Breast epithelium (tissue), 4 donors: ENCODE measurements at places on chromosomes 2 and 18. TPM values are rescaled to one million over a fixed set of nuclear protein-coding genes. Genes with fewer than 3 reads are reported as not detected.

DNA sequence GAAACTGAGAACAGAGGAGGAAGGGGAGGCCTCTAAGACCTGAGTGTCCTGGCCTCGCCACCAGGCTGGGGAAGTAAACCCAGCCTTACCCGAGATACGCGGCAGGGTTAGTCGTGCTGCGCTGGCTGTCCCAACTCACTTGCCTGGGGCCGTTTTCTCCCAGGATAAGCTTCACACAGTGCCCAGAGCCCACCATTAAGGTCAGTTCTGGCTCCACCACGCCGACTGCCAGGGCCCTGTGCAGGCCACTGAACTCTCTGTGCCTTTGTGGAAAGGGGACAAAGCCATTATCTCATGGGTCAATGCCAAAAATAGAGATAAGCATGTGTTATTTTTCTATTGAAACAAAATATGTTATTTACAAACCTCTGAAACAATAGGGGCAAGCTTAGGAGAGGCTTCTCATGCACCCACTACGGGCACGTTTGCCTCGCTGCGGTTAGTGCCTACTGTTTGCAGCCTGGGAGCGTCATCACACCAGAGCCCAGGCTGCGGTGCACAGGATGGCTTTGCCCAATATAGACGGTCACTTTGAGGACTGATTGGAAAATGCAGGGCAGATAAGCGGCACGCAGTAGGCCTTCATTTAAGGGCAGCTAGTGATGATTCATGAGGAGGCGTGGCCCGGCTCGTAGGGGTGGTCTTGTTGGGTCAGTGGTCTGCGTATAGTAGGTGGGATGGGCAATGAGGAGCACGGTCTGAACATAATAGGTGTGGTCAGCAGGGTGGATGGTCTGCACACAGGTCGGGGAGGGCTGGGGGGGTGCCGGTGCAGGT is 242.1 kb downstream of the GLI2 start:
- H3K27me3 ChIP-seq = no peaks in the 10 kb centered on the region
- H3K4me3 ChIP-seq = no peak overlapping the region
- H3K36me3 ChIP-seq = no peaks in the 10 kb centered on the region
- H3K4me1 ChIP-seq = no peaks in the 10 kb centered on the region
- H3K27ac ChIP-seq = no peak overlapping the region
- no peak for DNase-seq

DNA sequence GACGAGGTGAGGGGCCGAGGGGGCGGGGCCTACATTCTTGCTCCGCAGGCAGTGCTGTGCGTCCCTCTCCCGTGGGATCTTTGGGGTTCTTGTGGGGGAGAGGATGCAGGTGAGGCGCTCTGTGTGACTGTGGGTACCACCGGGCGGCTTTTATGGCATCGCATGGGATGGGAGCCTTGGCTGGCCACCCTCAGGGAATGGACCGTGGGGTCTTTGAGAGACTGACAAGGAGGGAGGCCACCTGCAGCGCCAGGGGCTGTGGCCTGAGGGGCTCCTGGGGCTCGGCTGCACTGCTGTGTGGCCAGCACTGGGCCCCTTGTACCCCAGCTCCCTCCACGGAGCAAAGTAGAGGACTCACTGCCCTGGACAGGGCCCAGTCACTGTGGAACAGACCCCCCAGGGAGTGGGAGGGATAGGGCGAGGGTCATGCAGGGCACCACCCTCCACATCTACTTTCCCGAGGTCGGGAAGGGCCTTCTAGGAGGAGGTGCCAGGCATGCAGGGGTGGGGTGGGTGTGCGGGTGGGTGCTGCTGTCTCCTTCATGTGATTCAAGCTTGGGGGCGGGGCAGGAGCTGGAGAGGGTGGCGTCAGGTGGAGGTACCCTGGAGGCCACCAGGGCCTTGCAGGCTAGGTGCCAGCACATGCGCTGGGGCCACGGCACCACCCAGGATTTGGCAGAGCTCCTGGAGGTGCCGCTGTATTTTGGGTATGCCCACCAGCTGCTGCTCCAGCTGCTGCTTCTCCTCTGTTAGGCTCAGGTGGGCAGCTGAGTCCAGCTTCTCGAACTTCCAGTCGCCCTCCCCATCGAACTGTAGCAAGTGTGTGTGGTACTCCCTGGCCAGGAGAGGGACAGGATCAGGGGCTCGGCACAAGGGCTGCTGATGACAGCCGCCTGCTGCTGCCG is 1072.4 kb downstream of the RPIA start:
- H3K4me3 ChIP-seq = no peak overlapping the region
- peak; percentile 49 for DNase-seq
- H3K4me1 ChIP-seq = no peaks in the 10 kb centered on the region
- peaks cover 8% of the 10 kb centered on the region for H3K27me3 ChIP-seq
- H3K27ac ChIP-seq = no peak overlapping the region

DNA sequence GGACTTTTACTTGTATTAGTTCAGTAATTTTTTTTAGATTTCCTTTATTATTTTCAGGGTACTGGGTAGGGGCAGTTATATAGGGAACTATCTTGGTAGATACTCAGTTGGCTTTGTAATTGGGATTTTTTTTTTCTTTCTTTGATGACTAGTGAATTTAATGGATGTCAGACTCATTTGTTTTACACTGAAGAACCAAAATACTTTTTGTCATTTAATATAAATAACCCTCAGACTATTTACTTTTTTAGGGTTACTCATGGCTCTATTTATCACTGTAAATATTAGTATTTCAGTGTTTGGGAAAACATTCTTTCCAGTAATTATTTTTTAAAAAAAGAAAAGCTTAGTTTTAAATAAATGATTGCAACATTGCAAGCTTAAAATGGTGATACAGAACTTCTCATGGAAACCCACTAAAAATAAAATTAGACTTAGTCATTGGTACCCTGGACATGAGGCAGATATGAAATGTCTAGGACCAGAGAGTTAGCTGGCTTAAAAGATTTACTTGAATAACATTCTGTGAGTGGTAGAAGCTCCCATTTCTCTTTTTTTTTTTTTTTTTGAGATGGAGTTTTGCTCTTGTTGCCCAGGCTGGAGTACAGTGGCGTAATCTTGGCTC is 74.4 kb upstream of the CYP20A1 start:
- H3K4me3 ChIP-seq = no peak overlapping the region
- no peaks in the 10 kb centered on the region for H3K36me3 ChIP-seq
- H3K4me1 ChIP-seq = no peaks in the 10 kb centered on the region
- no peak for DNase-seq

GRCh38 chr2:126227250-126227649 is 428.7 kb upstream of the GYPC start:
- H3K4me3 ChIP-seq = no peak overlapping the region
- no peak overlapping the region for H3K27ac ChIP-seq
- no peak for DNase-seq
- no peaks in the 10 kb centered on the region for H3K4me1 ChIP-seq
- H3K27me3 ChIP-seq = no peaks in the 10 kb centered on the region

GRCh38 chr2:237422309-237422708 is 8.3 kb upstream of the COL6A3 start:
- H3K4me1 ChIP-seq = no peaks in the 10 kb centered on the region
- H3K4me3 ChIP-seq = peak overlapping the region; percentile 49
- H3K27ac ChIP-seq = no peak overlapping the region
- no peak for DNase-seq
- no peaks in the 10 kb centered on the region for H3K27me3 ChIP-seq

Gene CSRNP3
- 2.0 TPM for total RNA-seq

DNA sequence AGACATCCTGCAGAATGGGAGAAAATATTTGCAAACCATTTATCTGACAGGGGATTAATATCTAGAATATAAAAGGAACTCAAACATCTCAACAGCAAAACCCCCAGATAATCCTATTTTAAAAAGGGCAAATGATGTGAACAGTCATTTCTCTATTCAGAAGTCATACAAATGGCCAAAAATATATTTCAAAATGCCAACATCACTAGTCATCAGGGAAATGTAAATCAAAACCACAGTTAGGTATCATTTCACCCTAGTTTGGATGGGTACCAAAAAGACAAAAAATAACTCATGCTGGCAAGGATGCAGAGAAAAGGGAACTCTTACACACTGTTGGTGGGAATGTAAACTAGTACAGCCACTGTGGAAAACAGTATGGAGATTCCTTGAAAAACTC is 70.0 kb downstream of the TBR1 start:
- no peak overlapping the region for H3K4me3 ChIP-seq
- H3K4me1 ChIP-seq = no peaks in the 10 kb centered on the region
- H3K36me3 ChIP-seq = no peaks in the 10 kb centered on the region
- DNase-seq = no peak
- no peak overlapping the region for H3K27ac ChIP-seq
- H3K27me3 ChIP-seq = no peaks in the 10 kb centered on the region

DNA sequence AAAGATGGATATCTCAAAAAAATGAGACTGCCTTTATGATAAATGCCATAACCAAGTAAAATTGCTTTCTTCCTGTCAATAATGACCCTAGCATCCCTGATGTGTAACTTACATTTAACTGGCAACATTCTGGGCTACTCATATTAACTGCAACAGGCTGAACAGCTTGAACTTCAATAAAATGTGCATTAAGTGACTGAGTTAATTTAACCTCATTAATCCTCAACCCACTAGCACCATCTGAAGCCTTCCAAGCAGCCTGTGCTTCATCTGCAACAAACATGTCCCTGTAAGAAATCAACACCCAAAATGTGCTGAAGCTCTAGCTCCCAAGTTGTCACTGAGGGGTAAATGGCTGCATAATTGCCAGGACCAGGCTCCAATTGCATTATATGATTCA is 296.2 kb upstream of the ZC3H15 start:
- H3K27me3 ChIP-seq = no peaks in the 10 kb centered on the region
- H3K4me3 ChIP-seq = no peak overlapping the region
- H3K36me3 ChIP-seq = no peaks in the 10 kb centered on the region
- H3K27ac ChIP-seq = no peak overlapping the region

DNA sequence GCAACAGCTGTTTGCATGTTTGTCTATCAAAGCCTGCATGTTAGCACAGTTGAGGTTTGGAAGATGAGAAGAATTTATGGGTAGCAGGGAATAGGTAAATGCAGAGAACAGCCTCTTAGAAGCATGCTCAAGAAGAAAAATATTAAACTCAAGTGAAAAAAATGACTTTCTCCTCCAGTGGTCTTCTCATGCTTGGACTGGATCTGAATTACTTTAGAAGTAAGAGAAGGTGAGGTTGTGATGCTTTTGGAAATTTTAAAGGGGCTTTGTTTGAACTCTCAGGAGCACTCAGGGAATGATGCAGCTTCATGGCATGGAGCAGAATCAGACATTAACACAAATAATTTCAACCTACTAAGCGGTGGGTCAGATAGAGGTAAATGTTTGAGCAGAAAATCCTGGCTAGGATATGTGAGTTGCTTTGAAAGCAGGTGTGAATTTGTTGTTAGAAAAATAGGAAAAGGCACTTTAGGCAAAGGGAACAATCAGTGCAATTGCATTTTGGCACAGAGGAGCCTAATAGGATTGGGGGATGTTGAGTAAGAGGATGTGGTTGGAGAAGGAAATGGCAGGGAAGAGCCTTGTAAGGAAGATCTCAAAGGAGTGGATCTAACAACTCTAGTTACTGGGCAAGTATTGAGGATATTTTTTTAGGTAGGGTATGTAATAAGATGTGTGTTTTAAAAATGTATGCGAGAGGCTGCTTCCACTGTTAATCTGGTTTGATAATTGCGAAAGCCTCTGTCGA is 76.3 kb downstream of the DDX1 start:
- no peak for DNase-seq
- H3K27me3 ChIP-seq = no peaks in the 10 kb centered on the region
- H3K4me1 ChIP-seq = no peaks in the 10 kb centered on the region
- no peak overlapping the region for H3K4me3 ChIP-seq
- no peaks in the 10 kb centered on the region for H3K36me3 ChIP-seq
- peak overlapping the region; percentile 61 for H3K27ac ChIP-seq

- no peak for DNase-seq
- H3K27me3 ChIP-seq = no peaks in the 10 kb centered on the region
- H3K4me1 ChIP-seq = no peaks in the 10 kb centered on the region
- no peaks in the 10 kb centered on the region for H3K36me3 ChIP-seq
These were observed 145.2 kb downstream of the DTNB start for GRCh38 chr2:25528173-25528572.

- no peaks in the 10 kb centered on the region for H3K4me1 ChIP-seq
- no peak for DNase-seq
- no peak overlapping the region for H3K4me3 ChIP-seq
- peak overlapping the region; percentile 12 for H3K27ac ChIP-seq
- no peaks in the 10 kb centered on the region for H3K36me3 ChIP-seq
- H3K27me3 ChIP-seq = no peaks in the 10 kb centered on the region
These were observed 114.8 kb downstream of the GAREM1 start for GRCh38 chr18:32355896-32356295.

DNA sequence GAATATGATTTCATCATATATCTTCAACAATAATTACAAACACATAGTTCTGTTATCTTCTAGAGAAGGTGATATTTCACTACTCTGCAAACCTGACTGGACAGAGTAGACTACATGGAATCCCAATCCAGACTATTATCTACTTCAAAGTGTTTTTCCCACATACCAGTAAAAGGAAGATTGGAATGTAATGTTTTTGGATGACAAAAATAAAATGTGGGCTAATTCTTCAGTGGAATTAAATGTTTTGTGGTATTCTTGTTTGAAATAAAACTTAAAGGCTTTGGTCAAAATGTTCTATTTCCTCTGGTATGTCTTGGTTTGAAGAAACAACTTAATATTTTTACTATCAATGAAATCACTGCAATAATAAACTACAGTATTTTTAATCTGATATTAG is 22.1 kb downstream of the COL5A2 start:
- H3K4me1 ChIP-seq = no peaks in the 10 kb centered on the region
- H3K27ac ChIP-seq = no peak overlapping the region
- no peak for DNase-seq
- no peak overlapping the region for H3K4me3 ChIP-seq
- H3K27me3 ChIP-seq = no peaks in the 10 kb centered on the region

GRCh38 chr2:54261537-54261936 is 5.5 kb upstream of the TSPYL6 start:
- H3K4me1 ChIP-seq = no peaks in the 10 kb centered on the region
- H3K27ac ChIP-seq = no peak overlapping the region
- H3K27me3 ChIP-seq = no peaks in the 10 kb centered on the region
- H3K36me3 ChIP-seq = no peaks in the 10 kb centered on the region
- H3K4me3 ChIP-seq = no peak overlapping the region
- DNase-seq = no peak

Gene CCDC68
- total RNA-seq = 8.5 TPM

DNA sequence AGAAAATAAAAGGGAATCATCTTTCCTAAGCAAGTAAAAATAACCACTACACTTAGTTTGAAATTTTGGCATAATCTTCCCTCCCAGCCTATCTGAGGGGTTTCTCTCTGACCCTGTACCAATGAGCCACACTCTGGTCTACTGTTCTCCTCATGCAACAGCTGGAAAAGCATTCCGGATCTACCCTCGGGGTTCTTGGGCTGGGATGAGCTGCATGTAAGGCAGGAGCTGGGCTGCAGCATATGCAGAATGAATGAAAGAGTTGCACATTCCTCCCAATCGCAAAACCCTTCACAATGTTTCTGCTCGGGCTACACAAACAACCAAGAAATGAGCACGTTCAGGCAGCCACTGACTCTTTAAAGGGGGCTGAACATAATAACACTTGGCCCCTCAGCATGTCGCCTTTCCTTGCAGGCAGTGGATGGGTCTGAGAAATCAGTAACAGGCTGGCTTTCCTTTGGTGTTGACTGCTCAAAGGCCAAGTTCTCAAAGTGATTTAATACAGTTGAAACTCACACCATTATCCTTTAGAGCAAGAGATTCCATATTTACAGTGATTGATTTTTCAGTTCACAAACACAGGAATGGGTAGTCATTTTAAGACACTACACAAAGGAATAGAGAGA is 180.4 kb upstream of the ZFP36L2 start:
- H3K4me1 ChIP-seq = no peaks in the 10 kb centered on the region
- H3K27me3 ChIP-seq = no peaks in the 10 kb centered on the region
- H3K27ac ChIP-seq = no peak overlapping the region
- H3K36me3 ChIP-seq = no peaks in the 10 kb centered on the region
- no peak overlapping the region for H3K4me3 ChIP-seq

Gene TLX2
- not detected for total RNA-seq

Gene ATP6V1B1
- total RNA-seq = 4.6 TPM
